ENCODE measurements at places on chromosomes 16 and 17. TPM values are rescaled to one million over a fixed set of nuclear protein-coding genes. Genes with fewer than 3 reads are reported as not detected.
A peak's percentile ranks its signal among the peaks of the same experiment; 100 is the strongest.

GRCh38 chr17:78986048-78986648 is 6.4 kb upstream of the LGALS3BP start:
- DNase-seq = peak; percentile 57

GRCh38 chr16:57757326-57757786 is 21.8 kb downstream of the KATNB1 start:
- DNase-seq = peak; percentile 78

DNA sequence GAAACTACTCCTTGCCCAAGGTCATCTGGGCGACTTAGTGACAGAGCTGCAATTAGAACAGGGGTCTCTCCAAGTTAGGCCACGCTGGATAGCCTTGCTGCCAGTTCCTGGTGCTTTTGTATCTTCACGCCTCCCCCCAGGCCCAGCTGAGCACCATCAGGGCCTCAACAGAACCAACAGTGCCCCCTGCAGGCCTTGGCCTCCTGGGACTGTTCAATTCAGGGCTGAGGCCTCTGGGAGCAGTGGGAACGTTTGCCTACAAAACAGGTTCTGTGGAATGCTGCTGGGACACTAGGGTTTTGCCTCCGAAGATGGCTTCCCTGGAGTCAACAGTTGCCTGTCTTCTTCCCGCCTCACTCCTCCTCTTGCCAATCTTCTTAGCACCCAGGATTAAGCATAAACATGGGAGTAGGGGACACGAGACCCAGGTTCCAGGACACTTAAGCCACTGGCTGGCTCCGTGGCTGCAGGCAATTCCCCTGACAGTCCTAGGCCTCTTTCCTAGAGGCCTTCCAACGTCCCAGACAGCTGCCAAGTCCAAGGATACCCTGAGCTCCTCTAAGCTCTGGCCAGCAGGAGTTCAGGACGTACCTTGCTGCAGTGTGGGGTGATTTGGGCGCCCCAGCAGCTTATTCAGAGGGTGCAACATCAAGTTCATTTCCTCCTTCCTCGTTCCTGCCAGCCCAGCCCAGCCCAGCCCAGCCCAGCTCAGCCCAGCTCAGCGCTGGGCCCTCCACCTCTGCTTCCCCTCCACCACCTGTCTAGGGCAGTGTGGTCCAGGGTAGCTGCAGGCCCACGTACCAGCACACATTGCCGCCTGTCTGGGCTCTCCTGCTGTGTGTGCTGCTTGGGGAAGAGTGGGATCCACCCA is 246.6 kb upstream of the RPL38 start:
- peak; percentile 71 for DNase-seq

- no peak for DNase-seq
These were observed 15.4 kb downstream of the RHBDL3 start for GRCh38 chr17:32281011-32281451.

- DNase-seq = peak; percentile 75
These were observed 2.9 kb upstream of the FOXC2 start for GRCh38 chr16:86563469-86564345.

GRCh38 chr16:57949595-57950238 is 21.2 kb downstream of the CNGB1 start:
- no peak for DNase-seq

DNA sequence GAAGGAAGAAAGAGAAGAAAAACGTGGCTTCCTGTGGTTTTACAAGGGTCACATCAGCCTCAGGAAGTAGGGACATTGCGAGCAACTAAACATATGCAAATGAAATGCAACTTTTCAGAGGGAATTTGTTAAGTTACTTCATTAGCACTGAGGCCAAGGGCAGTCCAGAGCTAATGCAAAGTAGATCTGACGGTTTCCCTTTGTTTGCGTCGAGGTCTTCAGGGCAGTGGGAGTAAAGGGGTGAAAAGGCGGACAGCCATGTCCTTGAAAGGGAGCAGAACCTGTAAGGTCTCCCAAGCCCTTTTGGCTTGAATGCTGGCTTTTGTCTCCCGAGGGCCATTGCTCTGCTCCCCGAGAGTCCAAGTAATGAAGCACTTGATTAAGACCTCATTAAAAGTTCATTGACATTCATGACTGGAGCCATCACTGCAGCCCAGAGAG is 85.0 kb downstream of the PMP22 start:
- DNase-seq = no peak

GRCh38 chr16:70694868-70695218 is 9.0 kb upstream of the MTSS2 start:
- DNase-seq = no peak

DNA sequence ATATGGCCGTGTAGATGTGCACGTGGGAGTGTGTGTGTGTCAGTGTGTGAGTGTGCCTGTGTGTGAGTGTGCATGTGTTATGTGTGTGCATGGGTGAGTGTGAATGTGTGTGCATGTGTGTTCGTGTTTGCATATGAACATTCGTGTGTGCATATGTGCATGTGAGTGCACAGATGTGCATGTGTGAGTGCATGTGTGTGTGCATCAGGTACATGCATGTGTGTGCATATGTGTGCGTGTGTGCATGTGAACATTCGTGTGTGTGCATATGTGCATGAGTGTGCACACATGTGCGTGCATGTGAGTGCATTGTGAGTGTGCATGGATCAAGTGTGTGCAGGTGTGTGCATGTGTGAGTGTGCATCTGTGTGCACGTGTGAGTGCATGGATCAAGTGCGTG is 2.5 kb upstream of the TPSAB1 start:
- DNase-seq = no peak

DNA sequence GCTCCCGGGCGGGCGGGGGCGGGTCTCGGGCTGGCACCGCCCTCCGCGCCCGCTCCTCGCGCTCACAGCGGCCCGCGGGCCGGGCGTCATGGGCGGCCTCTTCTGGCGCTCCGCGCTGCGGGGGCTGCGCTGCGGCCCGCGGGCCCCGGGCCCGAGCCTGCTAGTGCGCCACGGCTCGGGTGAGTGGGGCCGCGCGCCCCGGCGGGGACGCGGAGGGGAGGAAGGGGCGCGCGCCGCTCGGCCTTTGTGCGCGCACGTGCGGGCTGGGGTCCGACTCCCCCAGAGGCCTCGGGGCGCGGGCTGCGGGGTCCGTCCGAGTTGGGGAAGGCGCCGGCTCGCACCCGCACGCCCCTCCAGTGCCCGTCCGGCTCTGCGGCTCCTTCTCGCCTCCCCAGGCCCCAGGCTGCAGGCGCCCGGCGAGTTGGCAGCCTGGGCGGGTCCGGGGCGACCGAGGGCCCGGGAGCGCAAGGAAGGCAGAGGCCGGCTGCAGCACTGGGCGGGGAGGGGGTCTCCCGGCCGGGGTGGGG is at the start of gene NME4:
Gene NME4 (plus strand): TSS at position 65 of the 527 bp plus-strand sequence. CDS start 24 bp downstream, at position 89.
- no peak for DNase-seq

DNA sequence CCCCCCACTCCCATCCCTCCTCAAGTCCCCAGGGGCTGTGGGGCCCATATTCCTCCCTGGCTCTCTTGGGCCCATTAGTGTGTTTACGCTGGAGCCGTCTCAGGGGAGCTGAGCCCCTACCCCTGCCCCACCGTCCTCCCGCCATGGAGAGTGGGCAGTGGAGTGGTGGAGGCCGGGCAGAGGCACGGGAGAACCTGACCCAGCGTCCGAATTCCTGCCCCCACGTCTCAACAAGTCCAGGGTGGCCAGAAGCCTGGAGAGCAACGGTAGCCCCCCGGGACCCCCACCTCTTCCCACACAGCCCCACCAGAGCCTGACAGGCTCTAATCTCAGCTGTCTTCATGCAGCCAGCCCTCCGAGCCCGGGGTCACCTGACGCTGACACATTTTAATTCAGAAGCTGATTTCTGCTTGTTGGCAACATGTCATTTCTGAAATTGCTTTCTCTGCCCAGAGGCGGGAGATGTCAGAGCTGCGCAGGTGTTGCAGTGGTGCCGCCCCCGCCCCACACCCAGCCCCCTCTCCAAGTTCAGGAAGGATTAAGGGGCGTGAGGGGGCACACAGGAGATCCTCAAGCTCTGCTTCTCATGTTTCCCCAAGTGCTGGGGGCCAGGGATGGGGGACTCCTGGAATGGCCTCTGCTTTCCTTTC is 32.6 kb downstream of the WNT9B start:
- no peak for DNase-seq

DNA sequence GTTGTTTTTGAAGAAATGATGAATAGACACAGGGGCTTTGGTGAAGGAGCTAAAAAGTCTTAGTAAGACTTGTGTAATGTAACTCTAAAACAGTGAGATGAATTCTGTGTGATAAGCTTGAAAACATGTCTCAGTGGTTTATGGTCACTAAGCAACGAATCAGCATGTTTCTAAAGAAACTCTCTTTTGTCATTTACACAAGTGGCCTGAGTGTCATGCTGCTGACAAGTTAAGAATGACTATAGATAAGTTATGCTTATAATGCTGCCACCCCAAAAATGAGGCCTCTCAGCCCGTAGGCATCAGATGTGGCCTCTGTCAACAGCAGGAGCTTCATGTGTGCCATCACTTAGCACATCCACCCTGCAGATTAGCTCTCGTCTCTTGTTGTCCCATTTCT is 8.7 kb downstream of the COX10 start:
- DNase-seq = no peak

DNA sequence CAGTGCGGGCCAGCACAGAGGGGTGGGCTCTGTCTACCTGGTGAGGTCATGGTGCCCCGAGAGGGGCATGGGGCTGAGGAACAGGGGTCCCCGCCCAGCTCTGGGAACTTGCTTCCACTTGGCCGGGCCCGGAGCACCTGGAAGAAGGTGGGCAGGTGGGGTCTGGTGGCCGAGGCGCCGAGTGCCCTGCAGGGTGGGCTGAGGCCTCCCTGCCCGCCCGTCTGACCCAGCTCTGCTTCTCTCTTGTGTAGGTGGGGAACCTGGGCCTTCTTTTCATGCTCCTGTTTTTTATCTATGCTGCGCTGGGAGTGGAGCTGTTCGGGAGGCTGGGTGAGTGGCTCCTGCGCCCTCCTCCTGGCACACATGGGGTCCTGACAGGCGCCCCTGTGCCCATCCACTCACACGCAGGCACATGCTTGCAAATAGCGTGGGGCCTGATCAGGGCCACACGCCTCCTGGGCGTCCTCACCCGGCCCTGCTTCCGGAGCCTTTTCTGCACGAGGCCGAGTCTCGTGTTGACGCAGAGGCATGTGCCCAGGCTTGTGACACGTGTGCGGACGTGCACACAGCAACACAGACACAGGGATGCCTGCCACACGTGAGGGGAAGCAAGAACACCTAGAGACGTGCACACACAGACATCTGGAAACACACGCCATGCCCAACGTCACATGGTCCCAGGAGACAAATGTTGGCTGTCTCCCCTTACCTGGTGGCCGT is 8.2 kb downstream of the TPSG1 start:
- DNase-seq = no peak

The ADCY9 gene
- total RNA-seq = 32.7 TPM

The HP gene
- total RNA-seq = not detected

The KIF2B gene
- not detected for total RNA-seq

The TMEM208 gene
- 42.0 TPM for total RNA-seq

The SPATA32 gene
- total RNA-seq = not detected

The ARHGAP27 gene
- 165 TPM for total RNA-seq

The TTLL6 gene
- total RNA-seq = 4.9 TPM

The HAP1 gene
- total RNA-seq = 0.73 TPM
